Nucleus accumbens (tissue), 56 donors: ENCODE measurements at places on chromosomes 7 and 10.

DNA sequence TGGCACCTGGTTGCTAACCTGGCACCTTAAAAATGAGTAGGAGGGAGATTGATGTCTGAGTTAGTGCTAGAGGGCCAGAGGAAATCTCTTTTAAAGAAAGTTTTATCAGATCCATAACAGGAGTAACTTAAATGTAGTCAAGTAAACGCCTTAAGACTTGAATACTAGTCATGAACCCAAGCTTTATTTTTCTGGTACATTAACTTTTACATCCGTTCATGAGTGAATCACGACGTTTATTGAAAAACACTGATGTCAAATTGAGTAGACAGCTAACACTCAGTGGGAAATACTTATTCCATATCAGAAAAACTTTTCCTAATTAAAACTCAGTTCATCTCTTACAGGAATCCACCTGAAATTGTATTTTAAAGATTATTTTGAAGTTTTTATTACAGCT, 6.9 kb upstream of the LAMB1 start:
- no peak for DNase-seq

GRCh38 chr7:77570330-77571011, 33.4 kb downstream of the PTPN12 start:
- no peak for DNase-seq

- no peak for DNase-seq
Observed at GRCh38 chr7:157731126-157731525, 394.3 kb downstream of the DNAJB6 start.

DNA sequence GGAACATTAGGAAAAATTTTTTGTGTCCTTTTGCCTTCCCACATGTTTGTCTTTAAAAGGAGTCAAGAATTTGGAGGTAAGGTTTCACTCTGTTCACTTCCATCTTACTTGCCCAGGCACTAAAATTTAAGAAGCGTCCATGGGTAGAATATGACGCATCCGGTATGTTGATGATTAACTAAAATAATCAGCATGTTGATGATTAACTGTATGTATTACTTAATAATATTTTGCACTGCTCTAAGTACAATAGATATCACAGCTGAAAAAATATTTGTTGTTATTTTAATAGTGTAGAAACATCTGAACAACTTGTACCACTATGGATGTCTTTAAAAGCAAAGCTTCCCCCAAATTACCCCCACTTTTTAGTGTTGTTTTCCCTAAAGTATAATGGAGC, 11.5 kb downstream of the ANKRD22 start:
- DNase-seq, result no peak

- DNase-seq, result no peak
Observed at GRCh38 chr7:134948736-134949135, 37.6 kb upstream of the AGBL3 start.
